Cerebellar nuclear complex (tissue), 1 donor: ENCODE measurements at places on chromosomes 12 and 14.

- DNase-seq: no peak
These were observed 397.1 kb downstream of the NOVA1 start for GRCh38 chr14:26200687-26201086.

DNA sequence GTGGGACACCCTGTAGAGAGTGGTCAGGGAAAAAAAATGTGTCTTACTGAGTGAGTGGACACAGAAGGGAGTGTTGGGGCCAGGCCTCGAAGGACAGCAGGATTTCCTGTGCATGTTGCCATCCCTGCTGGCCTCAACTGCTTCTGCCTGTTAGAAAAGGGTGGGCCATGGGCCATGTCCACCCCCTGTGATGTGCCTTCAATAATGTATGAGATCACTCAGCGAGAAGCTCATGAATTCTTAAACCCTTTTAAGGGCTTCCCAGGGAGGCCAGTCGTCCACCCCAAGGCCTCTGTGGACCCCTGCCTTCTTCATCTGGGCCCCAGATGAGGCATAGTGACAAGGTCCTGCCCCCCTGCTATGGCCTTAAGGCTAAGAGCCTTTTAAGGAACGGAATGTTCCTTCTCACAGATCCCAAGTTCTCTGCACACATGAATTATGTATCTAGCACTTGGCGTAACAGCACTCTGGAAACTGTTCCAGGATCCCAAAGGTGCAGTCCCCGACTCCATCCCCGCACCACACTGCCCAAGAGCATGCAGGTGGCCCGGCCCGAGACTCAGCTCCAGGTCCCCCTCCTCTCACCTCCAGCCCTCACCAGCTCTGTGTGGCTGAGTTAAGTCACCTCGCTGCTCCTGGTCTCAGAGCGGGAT is 8.9 kb upstream of the C14orf132 start:
- DNase-seq: no peak

GRCh38 chr12:113198296-113198695 is 12.8 kb downstream of the RITA1 start:
- DNase-seq: no peak

DNA sequence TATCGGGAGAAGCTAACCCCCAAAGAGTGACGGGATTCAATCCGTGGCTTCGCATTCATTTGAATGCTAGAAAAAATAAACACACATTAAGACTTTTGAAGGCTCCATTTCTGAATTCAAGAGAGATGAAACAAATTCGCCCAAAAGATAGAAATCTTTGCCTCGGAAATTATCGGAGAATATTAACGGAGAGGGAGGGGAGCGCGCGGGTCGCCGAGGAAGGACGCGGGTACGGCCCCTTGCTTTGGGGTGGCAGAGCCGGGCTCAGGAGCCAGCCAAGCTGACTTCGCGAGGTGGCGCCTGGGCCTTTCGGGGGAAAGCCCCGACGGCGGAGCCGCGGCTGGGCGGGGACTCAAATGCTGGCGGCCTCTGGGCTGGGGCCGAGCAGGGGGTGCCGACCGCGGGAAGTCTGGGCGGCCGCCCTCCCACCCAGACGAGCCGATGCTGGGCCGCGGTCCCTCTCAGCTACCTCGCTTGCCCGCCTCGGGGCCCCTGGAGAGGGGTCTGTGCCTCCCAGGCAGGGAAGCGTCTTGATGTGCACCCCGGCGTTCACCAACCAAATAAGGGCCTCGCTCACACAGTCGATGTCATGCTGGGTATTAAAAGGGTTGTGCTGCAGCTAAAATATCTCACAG is 14.7 kb downstream of the NKX2-1 start:
- no peak for DNase-seq

- DNase-seq: no peak
These were observed 16.4 kb downstream of the MLXIP start for GRCh38 chr12:122094735-122095631.

DNA sequence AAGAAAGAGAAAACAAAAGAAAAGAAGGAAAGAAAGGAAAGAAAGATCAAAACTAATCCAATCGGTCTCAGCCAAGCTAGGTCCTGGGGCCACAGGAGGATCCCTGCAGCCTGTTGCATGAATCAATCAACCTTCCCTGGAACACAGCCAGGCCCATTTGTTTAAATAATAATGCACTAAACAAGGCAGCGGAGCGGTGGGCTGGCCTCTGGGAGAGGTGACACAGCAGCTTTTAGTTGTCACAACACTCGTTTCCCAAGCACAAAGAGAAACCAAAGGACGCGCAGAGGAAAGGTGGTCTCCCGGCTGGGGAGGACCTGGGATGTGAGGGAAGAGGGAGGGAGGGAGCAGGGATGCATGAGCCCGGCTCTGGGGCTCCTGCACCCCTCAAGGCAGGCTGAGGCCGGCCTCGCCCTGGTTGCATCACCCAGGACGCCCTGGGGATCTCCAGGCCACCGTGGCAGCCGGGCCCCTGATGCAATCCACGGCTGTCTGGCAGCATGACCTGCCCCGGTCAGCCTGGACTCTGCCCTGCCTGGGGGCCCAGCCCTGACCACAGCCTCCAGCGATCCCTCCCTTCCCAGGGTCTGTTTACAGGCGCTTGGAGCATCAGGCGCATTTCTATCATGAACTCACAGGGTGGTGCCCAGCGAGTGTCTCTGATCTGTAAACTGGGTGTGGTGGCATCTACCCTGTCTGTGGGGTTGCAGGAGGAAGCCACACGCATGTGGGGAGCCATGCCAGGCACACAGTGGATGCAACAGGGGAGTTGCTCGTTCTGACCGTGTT is 32.5 kb downstream of the MMP17 start:
- DNase-seq: no peak

DNA sequence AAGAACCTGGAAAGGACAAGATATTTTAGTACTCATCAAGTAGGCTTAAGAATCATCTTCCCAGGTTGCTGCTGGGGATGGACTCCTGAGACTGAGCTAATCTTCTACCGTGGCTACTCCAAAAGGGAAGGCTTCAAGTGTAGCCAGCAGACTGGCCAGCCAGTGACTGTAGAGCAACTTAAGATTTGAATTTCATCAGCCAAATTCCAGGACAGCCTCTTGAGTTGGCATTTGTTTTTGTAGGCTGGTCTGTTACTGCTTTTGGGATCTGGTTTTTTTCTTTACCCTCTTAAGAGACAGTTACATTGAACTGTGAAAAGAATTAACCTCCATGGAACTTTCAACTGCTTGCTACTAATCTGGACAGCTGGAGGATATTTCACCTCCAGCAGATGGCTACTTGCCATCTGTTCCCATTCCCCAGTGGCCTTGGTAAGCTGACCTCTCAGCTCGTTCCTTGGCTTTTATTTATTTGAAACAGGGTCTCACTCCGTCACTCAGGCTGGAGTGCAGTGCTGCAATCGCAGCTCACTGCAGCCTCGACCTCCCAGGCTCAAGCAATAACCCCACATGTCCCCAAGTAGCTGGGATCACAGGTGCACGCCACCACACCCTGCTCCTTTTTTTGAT is 20.7 kb downstream of the VTI1B start:
- no peak for DNase-seq

GRCh38 chr12:104566244-104566993 is 109.7 kb downstream of the CHST11 start:
- DNase-seq: no peak

DNA sequence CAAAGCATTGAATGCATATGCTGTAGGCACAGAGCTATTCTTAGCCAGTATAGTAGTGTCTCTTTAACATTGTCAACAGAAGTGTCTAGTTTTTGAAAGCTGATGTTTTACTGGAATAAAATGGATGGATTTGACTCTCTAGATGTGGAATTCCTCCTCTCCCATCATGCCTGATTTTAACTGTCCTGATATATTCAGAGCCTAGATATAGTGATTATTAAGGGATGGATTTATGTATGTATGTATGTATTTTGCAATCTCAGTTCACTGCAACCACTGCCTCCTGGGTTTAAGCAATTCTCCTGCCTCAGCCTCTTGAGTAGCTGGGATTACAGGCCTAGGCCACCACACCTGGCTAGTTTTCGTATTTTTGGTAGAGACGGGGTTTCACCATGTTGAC is 144.8 kb upstream of the NAV3 start:
- DNase-seq: no peak

DNA sequence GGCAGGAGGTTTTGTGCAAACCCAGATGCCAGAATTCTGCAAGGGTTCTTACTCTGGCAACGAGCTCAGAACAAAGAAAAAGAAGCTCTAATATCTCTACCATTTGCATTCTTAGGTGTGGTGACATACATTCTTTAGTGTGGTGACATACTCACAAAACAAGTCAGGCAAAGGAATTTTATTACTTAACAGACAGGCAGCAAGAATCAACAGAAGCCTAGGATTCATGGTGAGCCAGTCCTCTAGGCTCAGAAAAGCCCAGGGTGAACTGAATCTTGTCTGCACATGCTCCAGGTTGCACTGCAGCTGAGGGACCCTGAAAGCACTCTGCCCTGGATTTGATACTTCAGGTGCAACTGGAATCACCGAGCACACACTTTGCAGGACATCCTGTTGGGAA is 122.4 kb upstream of the PTPRQ start:
- no peak for DNase-seq

GRCh38 chr14:64550621-64551333 is 1.0 kb downstream of the PPP1R36 start:
- DNase-seq: no peak
